Natural killer cell (primary cell): ENCODE measurements at places on chromosomes 16 and 17. TPM values are rescaled to one million over a fixed set of nuclear protein-coding genes. Genes with fewer than 3 reads are reported as not detected.

- no peaks in the 10 kb centered on the region for H3K27me3 ChIP-seq
- peaks cover 52% of the 10 kb centered on the region for H3K36me3 ChIP-seq
- no peak overlapping the region for H3K27ac ChIP-seq
- DNase-seq = no peak
- H3K4me1 ChIP-seq = peaks cover 14% of the 10 kb centered on the region
Observed at GRCh38 chr17:81546906-81547613, 5.1 kb downstream of the FAAP100 start.

DNA sequence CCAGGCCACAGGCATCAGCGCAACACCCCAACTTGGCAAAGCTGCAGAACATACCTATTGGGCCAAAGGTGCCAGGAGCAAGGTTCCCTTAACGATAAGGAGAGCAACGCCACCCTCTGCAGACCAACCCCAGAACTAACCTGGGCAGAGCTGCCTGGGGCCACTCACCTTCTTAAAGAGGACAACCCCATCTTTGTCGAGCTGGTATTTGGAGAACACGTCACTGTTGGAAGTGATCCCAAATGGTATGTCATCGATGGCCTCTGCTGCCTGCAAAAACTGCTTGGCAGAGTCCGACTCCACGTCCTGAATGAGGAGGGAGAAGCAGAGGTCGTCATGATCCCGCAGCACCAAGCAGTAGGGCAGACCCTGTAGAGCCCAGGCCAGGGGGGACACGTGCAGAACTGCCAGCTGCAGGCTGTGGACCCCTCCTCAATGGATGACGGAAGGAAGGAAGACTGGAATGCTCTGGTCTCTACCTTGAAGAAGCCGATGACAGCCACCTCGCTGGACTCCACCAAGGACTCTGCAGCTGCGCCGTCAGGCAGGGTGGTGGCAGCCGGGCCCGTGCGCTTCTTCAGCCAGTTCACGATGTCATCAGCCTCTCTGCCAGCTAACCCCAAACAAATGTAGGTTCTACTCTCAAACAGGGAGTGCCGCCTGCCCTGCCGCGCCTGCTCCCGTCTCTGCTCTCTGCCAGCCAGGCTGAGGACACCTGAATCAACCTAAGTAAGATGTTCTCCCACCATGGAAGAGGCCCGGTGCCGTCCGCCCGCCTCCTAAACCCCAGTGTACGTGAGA is 5.2 kb downstream of the P4HB start:
- H3K4me3 ChIP-seq = no peak overlapping the region
- peaks cover 52% of the 10 kb centered on the region for H3K36me3 ChIP-seq
- H3K4me1 ChIP-seq = peaks cover 21% of the 10 kb centered on the region
- DNase-seq = peak; percentile 34

DNA sequence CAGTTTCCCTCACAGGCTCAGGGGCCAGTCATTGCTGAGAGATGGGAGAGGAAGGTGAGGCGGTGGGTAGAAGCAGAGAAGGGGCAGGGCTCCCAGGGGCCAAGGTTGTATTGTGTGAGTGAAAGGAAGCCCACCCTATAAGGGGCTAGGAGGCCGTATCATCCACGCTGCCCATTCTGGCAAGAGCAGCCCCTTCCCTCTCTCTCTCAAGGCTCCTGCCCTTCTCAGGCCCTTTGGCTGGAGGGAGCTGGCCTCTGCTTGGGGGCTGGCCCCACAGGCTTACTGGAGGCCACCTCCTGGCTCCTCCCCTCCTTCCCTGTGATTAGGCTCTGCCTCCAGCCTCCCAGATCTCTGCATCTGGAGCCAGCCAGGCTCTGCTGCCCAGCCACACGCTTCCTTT is 7.6 kb downstream of the TBKBP1 start:
- DNase-seq = no peak
- peak overlapping the region; percentile 80 for H3K27ac ChIP-seq
- H3K27me3 ChIP-seq = no peaks in the 10 kb centered on the region
- H3K36me3 ChIP-seq = peaks cover 8% of the 10 kb centered on the region

DNA sequence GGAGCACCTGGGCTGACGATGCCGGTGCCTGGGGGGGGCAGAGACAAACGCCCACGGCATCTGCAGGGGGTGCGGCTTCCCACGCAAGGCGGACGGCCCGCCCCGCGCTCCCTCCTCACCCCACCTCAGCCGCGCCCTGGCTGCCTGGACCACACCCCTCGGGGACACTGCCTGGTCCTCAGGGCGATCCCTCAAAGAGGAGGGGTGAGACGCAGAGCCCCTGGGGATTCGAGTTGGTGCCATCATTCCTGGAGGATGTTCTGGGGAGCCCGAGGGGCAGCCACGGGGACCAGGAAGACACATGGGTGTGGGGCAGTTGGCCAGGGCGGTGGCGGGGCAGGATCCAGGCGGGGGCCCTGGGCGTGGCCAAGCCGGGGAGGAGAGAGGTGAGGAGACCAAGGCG is 3.9 kb downstream of the IGFALS start:
- H3K4me1 ChIP-seq = peaks cover 8% of the 10 kb centered on the region
- no peak overlapping the region for H3K27ac ChIP-seq
- H3K4me3 ChIP-seq = no peak overlapping the region
- DNase-seq = no peak
- H3K27me3 ChIP-seq = no peaks in the 10 kb centered on the region

DNA sequence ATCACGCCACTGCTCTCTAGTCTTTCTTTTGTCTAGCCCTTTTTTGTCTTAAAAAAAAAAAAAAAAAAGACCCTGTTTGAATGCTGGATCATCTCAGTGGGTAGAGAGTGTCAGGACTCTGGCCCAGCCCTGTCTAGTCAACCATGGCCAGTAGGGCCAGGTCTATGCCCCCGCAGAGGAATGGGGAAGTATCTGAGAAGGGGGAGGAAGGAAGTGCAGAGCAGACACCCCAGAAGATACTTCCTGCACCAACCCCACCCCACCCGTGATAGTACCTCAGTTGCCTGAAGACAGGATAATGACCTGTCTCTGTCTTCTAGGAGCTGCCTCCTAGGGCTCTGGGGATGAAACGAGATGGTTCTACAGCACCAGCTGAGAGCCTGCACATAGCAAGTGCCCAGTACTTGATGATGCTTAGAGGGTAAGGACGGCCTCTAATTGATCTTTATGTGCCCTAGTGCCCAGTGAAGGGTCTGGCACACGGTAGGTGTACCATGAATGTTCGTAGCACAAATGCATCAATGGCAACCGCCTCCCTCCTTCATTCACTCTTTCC is 55.4 kb downstream of the ABAT start:
- no peak overlapping the region for H3K4me3 ChIP-seq
- H3K4me1 ChIP-seq = no peaks in the 10 kb centered on the region
- H3K27ac ChIP-seq = no peak overlapping the region
- H3K36me3 ChIP-seq = no peaks in the 10 kb centered on the region

GRCh38 chr17:29572691-29573557 is 4.4 kb downstream of the TP53I13 start:
- peaks cover 39% of the 10 kb centered on the region for H3K36me3 ChIP-seq
- H3K27ac ChIP-seq = no peak overlapping the region
- peaks cover 25% of the 10 kb centered on the region for H3K4me1 ChIP-seq

GRCh38 chr17:50217591-50217990 is 16.2 kb upstream of the COL1A1 start:
- no peaks in the 10 kb centered on the region for H3K27me3 ChIP-seq
- no peak overlapping the region for H3K4me3 ChIP-seq
- DNase-seq = no peak
- H3K36me3 ChIP-seq = no peaks in the 10 kb centered on the region
- H3K4me1 ChIP-seq = peaks cover 16% of the 10 kb centered on the region

ACSM5 gene
- total RNA-seq = not detected

- no peak for DNase-seq
- no peaks in the 10 kb centered on the region for H3K27me3 ChIP-seq
- H3K36me3 ChIP-seq = no peaks in the 10 kb centered on the region
- no peaks in the 10 kb centered on the region for H3K4me1 ChIP-seq
Observed at GRCh38 chr16:19228575-19228974, 57.0 kb upstream of the CLEC19A start.

DNA sequence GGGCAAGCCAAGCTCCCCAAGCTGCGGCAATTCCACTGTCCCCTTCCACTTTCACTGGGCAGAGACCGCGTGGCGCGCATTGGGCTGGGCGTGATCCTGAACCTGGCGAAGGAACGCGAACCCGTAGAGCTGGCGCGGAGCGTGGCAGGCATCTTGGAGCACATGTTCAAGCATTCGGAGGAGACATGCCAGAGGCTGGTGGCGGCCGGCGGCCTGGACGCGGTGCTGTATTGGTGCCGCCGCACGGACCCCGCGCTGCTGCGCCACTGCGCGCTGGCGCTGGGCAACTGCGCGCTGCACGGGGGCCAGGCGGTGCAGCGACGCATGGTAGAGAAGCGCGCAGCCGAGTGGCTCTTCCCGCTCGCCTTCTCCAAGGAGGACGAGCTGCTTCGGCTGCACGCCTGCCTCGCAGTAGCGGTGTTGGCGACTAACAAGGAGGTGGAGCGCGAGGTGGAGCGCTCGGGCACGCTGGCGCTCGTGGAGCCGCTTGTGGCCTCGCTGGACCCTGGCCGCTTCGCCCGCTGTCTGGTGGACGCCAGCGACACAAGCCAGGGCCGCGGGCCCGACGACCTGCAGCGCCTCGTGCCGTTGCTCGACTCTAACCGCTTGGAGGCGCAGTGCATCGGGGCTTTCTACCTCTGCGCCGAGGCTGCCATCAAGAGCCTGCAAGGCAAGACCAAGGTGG is 9.8 kb downstream of the SARM1 start:
- no peak overlapping the region for H3K27ac ChIP-seq
- H3K4me3 ChIP-seq = no peak overlapping the region
- H3K4me1 ChIP-seq = peaks cover 24% of the 10 kb centered on the region
- no peak for DNase-seq

CDH11 gene
- not detected for total RNA-seq

- no peak overlapping the region for H3K4me3 ChIP-seq
- no peaks in the 10 kb centered on the region for H3K4me1 ChIP-seq
- DNase-seq = no peak
Observed at GRCh38 chr17:56158915-56159825, 5.9 kb downstream of the ANKFN1 start.

GRCh38 chr16:80611171-80611929 is 70.6 kb downstream of the DYNLRB2 start:
- H3K36me3 ChIP-seq = no peaks in the 10 kb centered on the region
- H3K4me3 ChIP-seq = no peak overlapping the region
- H3K27ac ChIP-seq = no peak overlapping the region
- DNase-seq = no peak

DNA sequence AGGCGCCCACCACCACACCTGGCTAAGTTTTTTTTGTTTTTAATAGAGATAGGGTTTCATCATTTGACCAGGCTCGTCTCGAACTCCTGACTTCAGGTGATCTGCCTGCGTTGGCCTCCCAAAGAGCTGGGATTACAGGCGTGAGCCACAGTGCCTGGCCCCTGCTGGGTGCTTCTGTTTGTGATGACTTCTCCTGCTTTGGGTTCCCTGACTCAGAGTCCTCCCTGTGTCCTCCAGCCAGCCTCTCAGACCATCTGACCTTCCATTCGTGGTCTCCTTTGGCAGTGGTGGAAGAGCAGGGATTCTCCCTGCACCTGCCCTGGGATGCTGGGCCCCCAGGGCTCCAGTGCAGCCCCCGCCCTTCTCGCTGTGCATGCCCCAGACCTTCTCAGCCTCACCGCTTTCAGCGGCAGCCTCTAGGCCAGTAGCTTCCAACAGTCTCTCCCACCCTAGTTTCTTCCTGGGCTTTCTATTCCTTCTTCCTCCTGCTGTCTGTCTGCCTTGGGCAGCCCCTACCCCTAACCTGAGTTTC is 13.2 kb downstream of the BEAN1 start:
- H3K36me3 ChIP-seq = no peaks in the 10 kb centered on the region
- DNase-seq = no peak
- H3K27me3 ChIP-seq = no peaks in the 10 kb centered on the region
- H3K27ac ChIP-seq = no peak overlapping the region
- H3K4me1 ChIP-seq = no peaks in the 10 kb centered on the region
